Stimulated activated CD4-positive, alpha-beta T cell treated with anti-CD3 and anti-CD28 coated beads, Interleukin-1b, Interleukin-23, amount 100 ng/mL, for 1 hour (primary cell): ENCODE measurements at places on chromosomes 7 and 10.

GRCh38 chr7:29345590-29345989, 151.0 kb downstream of the CHN2 start:
- no peak for DNase-seq

DNA sequence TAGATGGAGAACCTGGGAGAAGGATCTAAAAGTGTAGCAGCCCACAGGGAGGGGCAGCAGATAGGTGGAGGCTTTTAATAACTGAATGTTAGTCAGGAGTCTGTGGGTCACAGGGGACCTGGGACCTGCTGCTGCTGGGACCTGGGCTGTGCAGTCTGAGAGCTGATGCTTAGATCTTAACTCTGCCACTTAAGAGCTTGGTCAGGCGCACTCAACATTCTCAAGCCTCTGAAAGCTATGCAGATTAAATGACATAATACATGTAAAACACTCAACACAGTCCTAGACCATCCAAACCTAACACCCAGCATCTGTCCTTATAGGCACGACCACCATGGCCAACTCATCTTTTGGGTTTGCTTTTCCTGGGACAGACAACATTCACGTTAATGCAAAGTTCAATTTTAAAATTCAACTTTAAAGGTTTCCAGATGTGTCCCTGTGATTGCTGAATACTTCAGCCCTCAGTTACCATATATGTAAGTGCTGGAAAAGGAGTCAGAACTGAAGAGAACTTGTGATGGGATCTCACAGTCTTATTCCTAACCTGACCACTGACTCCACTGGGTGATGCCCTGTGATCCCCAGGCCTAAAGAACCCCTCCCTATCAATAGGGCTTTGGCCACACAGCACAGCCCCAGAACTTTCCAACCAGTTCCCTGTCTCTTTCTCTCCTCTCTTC, 321.0 kb downstream of the PLXNA4 start:
- no peak for DNase-seq

DNA sequence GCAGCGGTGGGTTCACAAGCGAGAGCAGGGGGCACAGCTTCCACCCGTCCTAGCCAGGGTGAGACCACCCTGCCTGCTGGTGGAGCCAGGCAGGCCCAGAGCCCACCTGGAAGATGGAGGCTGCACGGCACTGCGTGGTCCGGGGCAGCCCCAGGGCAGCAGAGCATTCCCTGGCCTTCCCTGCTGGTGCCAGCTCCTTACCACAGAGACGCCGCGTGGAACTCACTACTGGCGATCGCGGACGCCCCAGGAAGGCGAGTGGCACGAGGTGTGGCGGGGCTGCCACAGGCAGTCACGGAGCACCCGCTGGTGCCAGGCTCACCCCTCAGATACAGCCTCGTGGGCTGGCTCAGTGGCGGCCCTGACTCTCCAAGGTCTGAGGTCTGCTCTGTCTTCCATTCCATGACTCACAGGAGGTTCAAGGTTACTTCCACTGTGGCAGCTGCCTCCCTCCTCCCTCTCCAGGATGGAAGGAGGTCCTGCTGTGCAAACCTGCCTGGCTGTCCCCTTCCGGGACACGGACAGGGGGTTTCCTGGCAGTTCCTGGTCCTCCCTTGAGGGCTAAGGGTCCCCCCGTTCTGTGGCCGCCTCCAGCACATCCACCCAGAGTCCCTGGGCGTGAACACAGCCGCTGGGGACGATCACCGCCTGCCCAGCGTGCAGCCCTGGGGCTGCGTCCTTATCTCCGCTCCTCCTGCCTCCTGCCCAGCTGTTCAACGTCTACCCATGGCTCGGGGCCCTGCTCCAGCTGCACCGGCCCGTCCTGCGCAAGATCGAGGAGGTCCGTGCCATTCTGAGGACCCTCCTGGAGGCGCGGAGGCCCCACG, 3.1 kb downstream of the CYP2W1 start:
- DNase-seq: no peak

DNA sequence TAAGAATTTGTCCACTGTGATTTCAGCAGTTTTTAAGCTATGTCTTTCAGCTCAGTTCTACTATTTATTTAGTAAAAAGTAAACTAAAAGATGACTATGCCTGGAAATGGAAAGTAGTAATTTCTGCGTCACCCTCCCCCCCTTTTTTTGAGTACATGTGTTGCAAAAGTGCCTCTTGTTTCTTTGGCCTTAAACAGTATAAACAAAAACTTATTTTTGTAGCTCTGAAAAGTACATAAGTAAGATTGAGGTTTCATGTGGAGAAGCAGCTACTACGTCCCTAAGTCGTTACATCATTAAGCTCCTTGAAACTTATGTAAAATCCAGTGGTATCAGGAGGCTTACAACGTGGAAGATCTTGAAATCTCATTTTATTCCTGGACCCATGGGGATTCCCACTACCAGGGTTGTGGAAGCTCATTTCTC, 46.3 kb upstream of the HBP1 start:
- DNase-seq: no peak

DNA sequence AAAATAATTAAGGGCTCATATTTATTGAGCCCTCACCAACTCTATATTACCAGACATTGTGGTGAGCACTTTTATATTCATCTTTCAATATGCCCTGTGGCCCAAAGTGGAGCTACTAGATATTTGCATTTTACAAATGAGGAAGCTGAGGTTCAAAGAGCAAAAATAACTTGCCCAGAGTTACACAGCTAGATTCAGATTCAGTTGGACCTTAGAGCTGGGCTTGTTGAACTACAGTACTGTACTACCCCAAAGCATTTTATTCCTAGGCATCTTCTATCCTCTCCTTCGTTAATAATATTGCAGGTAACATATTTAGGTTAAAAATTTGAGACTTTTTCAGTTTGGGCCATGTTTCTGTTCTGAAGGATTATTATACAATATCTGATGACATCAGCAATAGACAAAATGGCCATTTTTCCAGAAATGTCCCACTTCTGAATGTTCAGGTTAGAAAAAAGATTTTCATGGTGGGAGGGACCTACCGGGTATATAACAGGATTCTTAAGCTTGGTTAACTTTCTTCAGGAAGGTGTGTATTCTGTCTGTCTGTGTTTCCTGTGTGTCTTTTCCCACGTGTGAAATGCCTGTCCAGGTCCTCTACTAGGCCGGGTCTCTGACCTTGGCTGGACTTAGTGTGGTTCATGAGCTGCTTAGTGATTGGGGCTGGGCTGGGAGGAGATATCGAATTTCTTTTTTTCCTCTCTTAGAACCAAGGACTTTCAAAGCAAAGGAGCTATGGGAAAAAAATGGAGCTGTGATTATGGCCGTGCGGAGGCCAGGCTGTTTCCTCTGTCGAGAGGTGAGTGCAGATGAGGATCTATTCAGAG, 13.6 kb downstream of the PRXL2A start:
- DNase-seq: no peak

GRCh38 chr10:97180363-97180755, 5.4 kb downstream of the SLIT1 start:
- DNase-seq: no peak

DNA sequence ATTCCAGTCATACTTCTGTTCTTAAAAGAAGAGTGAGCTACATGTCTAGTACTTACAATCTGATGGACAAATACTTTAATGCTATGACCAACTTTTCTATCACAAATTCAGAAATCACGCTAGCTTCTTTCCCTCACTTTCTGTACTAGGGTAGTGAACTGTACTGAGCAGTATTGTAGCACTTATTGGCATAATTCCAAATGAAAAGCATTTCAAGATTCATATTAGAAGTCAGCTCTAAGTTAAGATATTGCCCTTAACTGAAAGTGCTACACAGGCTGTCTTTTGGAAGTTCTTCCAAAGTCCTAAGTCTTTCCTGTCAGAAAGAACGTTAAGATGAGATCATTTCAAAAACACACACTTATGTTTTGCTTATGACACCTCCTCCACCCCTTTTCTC, 13.4 kb downstream of the P4HA1 start:
- DNase-seq: no peak
